ENCODE measurements at places on chromosomes 7 and 10.
A peak's percentile ranks its signal among the peaks of the same experiment; 100 is the strongest.

DNA sequence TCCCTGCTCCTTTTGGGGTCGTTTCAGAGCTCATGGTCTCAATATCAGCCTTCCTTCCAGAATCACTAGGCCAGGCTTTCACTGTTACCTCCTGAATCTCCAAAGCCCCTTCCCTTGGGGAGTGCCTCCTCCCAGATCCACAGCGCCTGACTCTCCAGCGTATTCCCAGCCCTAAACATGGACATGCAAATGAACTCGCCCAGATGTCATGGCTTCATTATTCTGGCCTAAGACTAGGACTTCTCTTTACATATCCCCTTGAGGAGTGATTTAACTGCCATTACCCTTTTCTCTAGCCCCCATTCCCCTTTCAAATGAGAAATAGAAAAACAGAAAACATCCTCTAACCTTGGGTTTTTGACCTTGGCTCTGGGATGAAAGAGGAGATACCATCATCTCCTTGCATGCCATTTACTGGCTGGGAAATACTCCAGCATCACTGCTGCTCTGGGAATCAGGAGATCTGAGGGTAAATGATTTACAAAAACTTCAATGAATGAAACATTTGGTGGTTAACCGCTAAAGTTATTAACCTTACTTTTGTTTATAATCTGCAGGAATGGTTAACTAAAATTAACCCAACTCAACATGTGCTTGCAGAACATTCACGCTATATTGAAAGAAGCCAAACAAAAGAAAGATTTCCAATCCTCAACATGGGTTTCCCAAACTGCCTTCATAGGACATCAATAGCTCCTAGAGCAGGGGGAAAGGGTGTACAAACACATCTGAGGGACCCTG is 37.0 kb downstream of the FAM171A1 start:
- DNase-seq, result no peak

DNA sequence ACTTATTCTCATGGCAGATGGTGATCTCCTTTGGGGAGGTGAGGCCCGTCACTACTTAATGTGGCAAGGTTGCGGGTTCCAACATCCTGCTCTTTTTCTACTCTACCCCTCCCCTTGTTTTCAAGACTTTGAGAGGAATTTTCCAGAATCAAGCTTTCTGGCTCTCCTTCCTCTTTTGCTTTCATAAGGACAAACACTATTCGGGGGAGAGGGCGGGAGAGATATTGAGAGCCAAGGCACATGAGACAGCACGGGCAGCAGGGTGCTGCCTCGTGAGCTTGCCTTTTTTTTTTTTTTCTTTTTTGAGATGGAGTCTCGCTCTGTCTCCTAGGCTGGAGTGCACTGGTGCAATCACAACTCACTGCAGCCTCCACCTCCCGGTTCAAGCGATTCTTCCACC is 6.9 kb upstream of the PFKFB3 start:
- no peak for DNase-seq

GRCh38 chr10:80945264-80945880 is 407.7 kb downstream of the SH2D4B start:
- DNase-seq, result no peak

GRCh38 chr7:139896831-139897230 is 67.8 kb downstream of the TBXAS1 start:
- DNase-seq, result no peak

DNA sequence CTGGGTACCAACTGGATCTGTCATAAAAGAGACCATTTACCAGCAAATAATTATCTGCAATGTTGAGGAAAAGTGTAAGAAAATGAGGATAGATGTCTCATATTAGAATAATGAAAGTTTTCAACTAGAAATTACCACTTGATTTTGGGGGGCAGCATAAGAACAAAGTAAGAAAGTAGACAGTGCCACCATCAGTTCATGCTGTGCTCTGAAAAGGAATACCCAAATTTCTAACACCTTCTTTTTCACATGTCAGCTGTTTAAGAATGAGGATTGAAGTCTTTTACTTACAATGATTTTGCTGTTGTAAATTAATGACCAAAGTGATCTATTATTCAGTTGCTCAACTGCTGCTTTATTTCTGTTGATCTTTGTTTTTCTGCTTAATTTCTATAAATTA is 578.3 kb downstream of the ETV1 start:
- DNase-seq, result no peak

DNA sequence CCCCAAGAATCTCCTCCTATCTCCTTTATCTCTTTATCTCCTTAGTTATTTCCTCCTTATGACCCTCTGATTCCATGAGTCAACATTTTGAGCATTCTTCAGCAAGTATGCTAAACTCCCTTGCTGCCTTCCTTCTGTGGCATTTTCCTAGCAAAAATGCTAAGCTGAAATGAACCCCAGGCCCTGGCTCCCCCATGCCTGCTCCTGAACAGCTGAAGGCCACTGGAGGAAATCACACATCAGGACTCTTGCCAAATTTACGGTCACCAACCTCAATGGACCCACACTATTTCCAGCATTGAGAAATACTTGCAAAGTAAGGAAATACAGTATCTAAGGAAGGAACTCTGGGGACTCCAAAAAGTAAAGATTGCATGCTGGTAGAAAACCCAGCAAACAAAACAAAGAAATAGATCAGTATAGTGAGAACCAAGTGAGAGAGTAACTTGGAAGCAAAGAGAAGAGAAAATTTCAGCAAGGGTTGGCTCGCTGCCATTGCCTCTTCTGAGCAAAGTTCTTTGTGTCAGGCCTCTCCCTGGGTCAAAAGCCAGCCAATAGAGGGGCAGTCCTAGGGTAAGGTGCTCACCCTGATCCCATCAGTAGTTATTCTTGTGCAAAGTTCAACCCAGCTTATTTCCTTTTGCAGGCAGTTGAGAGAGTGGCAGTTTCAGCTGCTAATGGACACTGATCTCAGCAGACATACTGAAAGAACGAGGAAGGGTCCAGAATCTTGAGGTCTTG is 5.1 kb upstream of the PLEKHS1 start:
- DNase-seq, result no peak

- DNase-seq, result no peak
Measured at GRCh38 chr7:158476331-158476932, 111.2 kb downstream of the PTPRN2 start.

DNA sequence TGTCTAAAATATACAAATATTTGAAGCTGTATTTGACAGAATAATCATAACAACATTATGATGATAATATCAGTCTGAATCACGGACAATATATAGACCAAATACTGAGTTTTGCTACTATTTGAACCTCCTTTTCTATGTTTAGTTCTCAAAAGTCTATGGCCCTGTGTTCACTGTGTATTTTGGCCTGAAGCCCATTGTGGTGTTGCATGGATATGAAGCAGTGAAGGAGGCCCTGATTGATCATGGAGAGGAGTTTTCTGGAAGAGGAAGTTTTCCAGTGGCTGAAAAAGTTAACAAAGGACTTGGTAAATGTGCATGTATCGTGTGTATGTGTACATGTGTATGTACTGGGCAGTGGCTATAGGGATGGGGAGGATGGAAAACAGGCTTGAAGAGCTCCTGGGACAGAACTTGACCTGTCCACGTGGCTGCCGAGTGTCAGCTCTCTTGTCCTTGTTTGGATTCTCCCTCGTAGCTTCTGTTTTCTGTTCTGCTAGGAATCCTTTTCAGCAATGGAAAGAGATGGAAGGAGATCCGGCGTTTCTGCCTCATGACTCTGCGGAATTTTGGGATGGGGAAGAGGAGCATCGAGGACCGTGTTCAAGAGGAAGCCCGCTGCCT is 4.2 kb downstream of the CYP2C18 start:
- DNase-seq, result no peak

GRCh38 chr7:38452681-38453108 is 178.5 kb downstream of the AMPH start:
- DNase-seq, result no peak

DNA sequence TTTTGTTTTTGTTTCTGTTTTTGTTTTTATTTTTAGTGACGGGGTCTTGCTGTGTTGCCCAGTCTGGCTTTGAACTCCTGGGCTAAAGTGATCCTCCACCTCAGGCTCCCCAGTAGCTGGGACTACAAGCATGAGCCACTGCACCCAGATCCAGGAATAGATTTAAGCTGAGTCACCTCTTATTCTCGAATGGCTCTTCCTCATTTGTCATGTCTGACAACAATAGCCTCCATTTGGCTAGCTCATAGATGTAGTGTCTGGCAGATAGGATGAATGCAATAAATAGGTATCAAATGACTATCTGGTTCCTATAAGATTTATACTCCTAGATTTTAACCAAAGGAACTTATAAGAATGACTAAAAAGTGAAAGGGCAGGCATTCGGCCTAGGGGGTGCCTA is 172.9 kb downstream of the TMEM26 start:
- no peak for DNase-seq

- DNase-seq, result peak; percentile 11
Measured at GRCh38 chr7:36863901-36864701, 139.8 kb upstream of the AOAH start.

- DNase-seq, result no peak
Measured at GRCh38 chr10:69684020-69684980, 54.3 kb downstream of the FAM241B start.

DNA sequence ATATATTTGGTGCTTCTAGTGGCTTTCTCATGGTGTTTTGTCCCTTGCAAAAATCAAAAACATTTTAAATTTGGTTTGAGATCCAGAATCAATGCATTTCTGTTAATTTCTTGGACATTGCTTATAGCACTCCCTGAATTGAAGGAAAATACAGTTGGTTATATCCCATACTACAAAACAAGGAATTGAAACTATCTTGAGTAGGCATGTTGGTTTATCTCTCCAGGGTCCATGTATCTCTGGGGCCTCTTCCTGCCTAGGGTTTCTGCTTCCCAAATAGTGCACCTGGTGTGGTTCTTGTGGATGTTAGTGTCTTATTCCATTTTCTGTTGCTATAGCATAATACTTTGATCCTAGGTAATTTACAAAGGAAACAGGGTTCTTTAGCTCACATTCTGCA is 212.4 kb downstream of the CAMK1D start:
- DNase-seq, result no peak

All from stimulated activated CD8-positive, alpha-beta memory T cell treated with anti-CD3 and anti-CD28 coated beads, Interleukin-2, amount 100 ng/mL, for 1 hour (primary cell).